MM.1S (cell line): ENCODE measurements at places on chromosomes 12 and 14.
A peak's percentile ranks its signal among the peaks of the same experiment; 100 is the strongest.

GRCh38 chr12:116382686-116383530 is 105.4 kb upstream of the MED13L start:
- DNase-seq: no peak

DNA sequence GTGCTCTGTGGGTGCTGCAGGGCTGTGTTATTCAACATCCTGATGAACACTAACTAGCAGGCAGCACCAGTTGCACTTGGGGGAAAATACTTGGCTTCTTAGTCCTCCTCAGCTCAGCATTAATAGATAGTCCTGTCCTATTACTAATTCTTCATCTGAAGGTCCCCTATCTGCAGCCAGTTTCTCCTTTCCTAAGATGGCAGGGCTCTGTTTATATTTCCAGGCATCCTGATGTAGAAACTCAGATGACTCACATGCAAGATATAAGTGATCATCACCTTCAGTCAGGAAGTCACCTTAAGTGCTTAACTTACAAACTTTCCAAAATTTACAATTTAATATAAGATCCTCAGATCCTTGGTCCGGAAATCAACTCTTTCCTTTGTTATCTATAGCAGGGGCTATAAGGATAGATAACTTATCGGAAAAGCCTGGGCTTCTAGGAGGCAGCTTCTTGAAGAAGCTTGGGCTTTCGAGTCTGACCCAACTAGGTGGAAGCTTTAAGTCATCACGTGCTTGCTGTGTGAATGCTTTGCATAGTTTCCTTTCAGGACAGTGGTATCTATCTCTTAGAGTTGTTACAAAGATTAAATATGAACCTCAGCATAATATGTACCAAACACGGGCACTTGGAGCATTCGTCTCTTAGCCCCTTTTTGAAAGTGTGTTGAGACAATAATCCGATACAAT is 181.0 kb upstream of the GRIP1 start:
- no peak for DNase-seq

GRCh38 chr12:122937622-122938091 is 28.6 kb downstream of the ABCB9 start:
- no peak for DNase-seq

DNA sequence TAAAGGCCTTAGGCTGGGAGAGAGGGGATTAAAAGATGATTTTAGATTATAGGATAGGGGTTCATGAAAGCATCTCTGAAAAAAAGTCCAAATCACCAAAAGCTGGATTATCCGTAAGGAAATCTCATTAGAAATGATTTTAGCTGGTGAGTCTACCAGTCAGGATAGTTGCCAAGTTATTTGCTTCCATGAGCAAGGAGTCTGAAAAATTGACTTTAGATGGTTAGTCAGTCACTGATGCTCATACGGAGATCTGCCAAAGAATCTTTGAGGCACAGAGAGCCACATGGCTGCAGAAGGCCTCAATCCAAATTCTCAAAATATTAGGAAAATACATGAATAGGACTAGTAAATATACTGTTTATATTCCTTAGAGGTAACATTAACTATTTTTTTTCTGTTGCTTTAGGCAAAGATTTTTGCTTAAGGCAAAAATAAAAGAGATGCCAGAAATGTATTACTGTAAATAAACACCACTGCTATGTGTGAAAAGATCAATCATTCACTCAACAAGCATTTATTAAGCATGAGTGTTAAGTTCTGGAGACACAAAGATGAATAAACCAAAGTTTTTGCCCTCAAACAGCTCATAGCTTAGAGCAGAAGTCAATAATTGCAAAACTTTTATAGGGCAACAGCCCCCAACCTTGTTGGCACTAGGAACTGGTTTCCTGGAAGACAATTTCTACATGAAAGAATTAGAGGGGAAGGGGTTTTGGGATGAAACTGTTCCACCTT is 105.2 kb downstream of the BBS10 start:
- no peak for DNase-seq

DNA sequence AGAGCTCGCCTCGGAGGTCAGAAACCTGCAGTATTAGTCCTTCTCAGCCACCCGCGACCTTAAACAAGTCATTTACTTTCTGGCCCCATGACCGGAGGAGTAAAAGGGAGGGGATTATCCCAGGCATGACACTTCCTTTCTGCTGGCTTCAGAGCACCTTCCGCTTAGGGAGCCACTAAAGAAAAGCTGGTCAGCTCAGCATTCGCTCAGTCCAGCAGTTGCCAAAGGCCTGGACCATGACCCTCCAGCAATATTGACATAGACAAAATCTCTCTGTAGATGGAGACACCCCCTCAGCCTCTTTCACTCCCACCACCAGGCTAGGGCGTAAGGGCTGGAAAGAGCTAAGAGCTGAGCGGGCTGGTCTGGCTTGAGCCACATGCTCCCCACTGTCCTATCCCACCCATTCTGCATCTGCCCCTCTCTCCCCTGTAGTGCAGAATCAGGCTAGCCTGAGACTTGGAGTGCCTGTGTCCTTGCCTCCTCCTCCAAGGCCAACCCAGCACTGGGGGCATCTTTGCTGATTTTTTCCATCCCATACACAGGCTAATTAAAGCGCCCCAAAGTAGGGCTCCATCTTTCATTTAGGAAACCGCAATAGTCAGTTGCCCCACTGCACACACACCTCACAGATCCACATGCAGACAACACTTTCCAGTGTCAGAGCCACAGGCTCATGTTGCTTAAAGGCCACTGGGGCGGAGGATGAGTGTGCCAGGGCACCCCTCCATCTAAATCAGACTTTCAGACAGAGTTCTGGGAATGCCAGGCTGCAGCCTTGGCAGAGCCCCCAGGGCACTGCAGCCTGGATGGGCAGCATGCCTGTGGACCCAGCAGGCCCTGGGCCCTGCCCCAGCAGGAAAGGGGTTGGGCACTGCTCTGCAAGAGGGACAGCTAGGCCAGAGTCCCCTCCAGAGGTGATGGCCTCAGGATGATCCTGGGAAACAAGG is 4.0 kb upstream of the CPNE6 start:
- no peak for DNase-seq

GRCh38 chr14:104264495-104265265 is 126.3 kb downstream of the KIF26A start:
- DNase-seq: no peak

GRCh38 chr12:93000026-93000425 is 70.9 kb upstream of the EEA1 start:
- DNase-seq: no peak

DNA sequence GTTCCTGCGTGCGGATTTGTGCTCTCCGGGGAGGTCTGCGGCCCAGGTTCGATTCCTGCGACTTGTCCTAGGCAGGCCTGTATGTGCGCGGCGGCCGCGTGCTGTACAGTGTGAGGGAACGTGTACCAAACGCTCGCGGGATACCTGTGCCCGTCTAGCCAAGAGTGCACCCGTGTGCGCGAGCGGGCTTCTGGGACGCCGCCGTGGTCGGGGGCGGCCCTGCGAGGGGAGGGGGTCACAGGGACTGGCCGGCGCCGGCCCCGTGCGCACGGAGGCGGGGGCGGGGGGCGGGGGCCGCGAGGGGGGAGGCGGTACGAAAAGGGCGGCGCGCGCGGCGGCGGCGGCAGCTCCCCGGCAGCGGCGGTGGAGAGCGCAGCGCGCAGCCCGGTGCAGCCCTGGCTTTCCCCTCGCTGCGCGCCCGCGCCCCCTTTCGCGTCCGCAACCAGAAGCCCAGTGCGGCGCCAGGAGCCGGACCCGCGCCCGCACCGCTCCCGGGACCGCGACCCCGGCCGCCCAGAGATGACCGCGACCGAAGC is at the start of gene DLK1:
TSS of gene DLK1 (plus strand) at position 343 of the 536 bp plus-strand sequence. CDS start at position 520, 177 bp downstream.
- no peak for DNase-seq

- no peak for DNase-seq
These were observed 30.6 kb downstream of the RIN3 start for GRCh38 chr14:92544051-92544720.

GRCh38 chr12:49894751-49895148 is 8.9 kb downstream of the FAIM2 start:
- no peak for DNase-seq

DNA sequence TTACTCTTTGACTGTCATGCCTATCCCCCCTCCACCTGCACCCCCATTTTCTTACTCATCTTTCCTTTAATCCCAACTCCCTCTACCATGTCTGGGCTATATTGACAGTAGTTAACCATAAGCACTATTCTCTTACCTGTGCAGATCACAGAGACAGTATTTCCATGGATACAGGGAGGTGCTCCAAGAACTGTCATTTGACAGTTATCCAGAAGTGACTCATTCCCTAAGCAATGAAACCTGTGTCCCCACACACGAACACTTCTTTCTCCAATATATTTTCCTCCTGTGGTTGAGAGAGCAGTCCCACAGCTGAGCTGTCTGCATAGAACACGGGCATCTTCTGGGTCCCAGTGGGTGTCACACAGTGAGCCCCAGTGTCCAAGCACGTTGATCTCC is 68.8 kb downstream of the CD163L1 start:
- DNase-seq: no peak

GRCh38 chr12:24023081-24023480 is 73.6 kb upstream of the SOX5 start:
- no peak for DNase-seq

DNA sequence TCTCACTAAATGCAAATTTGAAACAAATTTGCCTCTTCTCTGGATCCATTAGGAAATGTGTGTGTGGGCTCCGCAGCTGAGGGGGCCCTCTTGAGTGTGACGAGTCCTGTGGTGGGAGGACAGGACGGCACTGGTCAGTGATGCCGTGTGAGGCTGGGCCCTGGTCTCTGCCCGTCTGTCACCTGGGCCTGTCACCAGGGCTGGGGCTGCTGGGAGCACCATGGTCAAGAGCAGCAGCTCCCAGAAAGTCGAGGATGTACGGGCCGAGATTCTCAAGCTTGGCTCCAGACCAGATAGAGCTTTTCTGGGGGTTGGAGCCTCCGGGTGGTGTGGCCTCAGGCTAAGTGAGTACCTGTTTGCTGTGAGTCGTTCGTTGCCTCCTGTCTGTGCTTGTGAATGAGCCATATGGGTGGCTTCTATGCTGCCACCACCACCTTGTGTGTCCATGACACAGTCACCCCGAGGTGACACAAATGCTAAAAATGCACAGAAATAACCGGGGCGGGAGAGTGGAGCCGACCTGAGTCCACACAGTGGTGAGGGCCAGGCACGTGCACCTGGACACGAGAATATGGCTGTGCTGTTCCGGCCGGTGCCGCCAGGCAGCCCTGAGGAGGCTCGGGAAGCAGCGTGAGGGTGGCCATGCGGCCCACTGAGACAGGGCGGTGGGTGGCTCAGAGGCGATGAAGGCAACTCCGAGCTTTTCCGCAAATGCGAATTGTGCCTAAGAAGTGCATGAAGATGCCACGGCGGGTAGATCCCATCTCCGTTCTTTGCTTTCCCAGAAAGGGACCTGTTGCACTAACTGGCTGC is 8.7 kb downstream of the PGAM5 start:
- no peak for DNase-seq

DNA sequence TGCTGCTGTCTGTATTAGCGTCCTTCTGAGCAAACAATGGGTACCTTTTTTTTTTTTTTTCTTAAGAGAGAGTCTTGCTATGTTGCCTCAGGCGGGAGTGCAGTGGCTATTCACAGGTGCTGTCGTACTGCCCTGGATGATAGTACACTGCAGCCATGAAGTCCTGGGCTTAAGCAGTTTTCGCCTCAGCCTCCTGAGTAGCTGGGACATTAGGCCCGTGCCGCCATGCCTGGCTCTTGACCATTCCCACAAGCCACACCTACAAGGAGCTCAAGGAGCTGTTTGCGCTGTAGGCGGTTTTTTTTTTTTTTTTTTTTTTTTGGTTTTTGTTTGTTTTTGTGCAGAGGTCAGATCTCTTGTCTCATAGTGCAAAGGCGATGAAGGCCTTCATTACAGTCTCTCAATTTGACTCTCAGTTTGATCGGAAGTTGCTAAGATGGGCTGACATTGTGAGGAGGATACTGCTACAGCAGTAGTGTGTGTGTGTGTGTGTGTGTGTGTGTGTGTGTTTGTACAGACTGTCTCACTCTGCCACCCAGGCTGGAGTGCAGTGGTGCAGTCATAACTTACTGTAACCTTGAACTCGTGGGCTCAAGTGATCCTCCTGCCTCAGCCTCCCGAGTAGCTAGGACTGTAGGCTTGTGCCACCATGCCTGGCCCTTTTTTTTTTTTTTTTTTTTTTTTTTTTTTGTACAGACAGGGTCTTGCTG is 34.2 kb downstream of the TRAF3 start:
- peak; percentile 44 for DNase-seq

- DNase-seq: no peak
These were observed 70.7 kb downstream of the SRRM4 start for GRCh38 chr12:119052001-119052400.

DNA sequence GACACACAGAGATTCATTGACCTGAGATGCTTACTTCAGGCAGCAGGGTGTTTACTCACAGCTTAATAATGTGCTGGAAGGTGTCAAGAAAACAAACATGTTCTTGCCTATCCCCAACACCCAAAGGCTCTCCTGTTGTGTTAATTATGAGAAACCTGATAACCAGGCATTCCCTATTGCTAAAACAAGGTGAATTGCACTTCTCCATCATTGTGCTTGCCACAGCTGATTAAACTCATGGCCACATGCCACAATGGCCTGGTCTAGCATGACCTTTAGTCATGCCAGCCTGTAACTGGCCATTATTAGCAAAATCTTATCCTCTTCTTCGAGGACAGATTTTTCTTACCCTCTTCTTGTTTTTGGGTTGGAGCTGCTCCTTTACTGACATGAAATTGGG is 21.4 kb downstream of the SMOC1 start:
- DNase-seq: no peak

- no peak for DNase-seq
These were observed 5.5 kb downstream of the LRCOL1 start for GRCh38 chr12:132604668-132605441.

DNA sequence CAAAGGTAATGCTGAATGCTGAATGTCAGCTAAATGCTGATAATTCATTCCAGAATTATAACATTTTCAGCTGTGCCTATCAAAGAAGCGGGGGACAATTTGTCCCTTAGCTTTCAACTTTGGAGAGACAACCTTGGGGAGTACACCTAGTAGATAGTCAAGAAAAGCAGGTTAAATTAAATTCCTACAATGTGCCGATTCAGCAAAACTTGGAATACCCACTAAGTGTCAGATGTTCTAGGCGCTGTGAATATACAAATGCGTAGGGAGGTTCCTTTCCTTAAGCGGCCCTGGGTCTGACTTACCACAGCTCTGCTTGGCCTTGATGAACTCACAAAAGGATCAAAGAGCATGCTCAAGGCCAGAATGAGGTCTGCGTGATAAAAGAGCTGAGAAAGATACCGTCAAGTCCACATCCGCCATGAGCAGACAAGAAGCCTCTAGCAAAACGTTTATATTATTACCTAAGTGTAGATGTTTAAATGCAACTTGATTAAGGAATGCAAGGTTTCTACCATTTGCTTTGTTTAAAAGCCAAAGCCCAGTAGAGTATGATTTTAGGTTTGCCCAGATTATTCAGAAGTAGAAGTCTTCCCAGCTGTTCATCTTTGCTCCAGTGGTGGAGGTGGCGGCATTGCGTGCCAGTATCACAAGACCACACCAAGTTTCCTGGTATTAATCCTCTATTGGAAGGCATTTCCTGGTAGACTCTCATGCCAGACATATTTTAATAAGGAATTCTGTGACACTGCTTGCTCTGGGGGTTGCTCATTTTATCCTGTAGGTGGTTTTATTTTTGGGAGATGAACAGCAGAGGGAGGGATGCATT is 368.6 kb downstream of the DPF3 start:
- DNase-seq: no peak
